ENCODE measurements at places on chromosomes 5 and 9.

GRCh38 chr9:16278326-16278999 lies 592.0 kb downstream of the BNC2 start:
- DNase-seq = no peak

DNA sequence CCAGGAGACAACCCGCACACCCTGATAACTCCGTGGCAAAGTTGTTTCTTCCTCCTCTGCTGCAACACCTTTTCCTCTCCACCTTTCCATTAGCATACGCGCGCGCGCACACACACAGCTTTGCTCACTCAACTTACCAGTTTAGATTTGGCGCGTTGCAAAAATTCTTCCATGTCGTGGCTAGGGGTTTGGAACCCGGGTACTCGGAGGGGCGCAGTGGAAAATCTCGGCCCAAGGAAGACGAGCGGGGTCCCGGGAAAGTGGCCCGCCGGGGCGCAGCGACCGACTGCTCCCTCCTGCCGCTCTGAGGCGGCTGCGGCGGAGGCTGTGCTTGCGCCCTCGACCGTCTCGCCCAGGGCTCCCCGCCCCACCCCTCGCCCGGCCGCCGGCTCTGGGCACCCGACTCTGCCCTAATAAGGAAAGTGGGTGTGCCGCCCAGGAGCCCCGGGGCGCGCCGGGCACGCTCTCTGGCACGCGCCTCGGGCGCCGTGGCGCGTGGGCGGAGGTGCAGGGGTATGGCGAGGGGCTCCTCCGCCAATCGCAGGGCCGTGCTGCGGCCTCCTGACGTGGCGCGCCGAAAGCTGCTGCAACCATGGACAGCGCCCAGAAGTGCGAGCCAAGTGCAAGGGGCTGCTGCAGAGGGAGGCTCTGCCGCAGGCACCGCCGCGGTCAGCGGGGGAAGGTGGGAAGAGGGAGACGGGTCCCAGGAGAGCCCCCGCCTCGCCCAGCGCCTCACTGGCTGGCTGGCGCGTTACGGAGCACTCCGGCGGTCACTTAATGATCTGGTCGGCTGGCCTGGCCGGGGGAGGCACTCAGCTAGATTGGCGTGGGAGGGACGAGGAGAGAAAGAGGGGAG lies at the start of gene PRUNE2:
Gene PRUNE2 (minus strand): TSS at position 324 of the 856 bp plus-strand sequence. CDS start 151 bp downstream, at position 173.
- DNase-seq = no peak

DNA sequence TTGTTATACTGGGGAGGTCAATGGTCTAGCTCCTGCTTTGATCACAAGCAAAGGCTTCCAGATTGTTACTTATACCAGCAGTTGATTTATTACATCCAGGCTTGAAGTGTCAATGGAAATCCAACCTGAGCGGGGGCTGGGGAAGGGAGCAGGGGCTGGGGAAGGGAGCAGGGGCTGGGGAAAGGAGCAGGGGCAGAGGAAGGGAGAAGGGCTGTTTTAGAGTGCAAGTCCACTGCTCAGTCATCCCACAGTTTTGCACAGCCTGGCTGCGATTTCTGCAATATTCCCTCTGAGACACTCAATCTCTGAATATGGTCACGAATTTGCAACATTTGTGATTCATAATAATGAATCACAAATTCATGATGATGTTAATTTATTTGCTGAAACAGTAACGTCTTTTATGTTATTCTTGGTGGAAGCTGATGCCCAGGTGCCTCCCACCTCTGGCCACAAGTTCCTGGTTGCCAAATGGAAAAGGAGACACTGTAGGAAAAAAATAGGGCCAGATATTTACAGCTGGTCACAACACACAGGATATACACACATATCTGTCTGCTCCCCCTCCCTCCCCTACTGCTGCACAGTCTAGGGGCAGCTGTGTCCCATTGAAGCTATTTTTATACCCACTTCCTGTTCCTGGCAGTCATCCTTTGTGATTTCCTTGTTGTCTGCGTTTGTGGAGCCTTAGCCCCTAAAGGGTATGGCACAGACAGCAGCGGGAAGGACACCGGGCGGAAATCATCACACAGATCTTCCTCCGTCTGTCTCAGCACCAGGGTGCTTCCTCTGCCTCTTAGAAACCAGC lies 325.1 kb downstream of the GADD45G start:
- no peak for DNase-seq

GRCh38 chr9:92206488-92206887 lies 87.0 kb downstream of the IARS1 start:
- DNase-seq = no peak

DNA sequence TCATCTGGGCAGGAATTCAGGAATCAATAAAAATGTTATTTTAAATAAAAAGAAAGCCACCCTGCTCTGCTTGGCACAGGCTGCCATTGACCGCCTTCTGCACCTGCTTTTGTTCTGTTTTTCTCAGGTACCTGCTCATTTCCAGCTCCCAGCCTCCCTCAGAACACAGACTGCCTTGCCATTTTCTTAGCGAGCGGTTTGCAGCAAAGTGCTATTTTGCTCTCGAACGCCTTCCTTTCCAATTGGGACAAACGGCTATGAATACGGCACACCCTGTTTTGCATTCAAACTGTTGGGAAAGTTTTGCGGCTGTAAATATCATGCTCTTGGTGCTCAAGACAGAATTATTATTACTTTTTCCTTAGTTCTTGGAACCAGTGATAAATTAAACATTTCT lies 25.1 kb upstream of the FCN1 start:
- no peak for DNase-seq

DNA sequence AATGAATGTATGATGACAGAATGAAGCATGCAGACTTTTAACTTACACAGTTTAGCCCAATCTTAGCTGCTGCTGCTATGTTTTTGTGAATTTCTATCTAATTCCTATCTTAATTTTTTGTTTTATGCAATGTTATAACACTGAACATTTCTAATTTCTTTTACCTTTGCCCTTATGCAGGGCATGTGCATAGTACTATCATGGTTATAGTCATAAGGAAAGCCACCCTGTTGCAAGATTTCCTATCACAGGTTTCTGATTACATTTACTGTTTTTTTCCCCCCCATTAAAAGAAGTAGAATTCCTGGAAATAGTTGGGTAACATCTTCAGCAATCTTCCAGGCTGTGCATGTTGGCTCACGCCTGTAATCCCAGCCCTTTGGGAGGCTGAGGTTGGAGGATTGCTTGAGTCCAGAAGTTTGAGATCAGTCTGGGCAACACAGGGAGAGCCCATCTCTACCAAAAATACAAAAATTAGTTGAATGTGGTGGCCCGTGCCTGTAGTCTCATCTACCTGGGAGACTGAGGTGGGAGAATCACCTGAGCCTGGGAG lies 164.4 kb downstream of the KDM4C start:
- no peak for DNase-seq

GRCh38 chr5:140251527-140251973 lies 51.4 kb downstream of the PFDN1 start:
- no peak for DNase-seq

DNA sequence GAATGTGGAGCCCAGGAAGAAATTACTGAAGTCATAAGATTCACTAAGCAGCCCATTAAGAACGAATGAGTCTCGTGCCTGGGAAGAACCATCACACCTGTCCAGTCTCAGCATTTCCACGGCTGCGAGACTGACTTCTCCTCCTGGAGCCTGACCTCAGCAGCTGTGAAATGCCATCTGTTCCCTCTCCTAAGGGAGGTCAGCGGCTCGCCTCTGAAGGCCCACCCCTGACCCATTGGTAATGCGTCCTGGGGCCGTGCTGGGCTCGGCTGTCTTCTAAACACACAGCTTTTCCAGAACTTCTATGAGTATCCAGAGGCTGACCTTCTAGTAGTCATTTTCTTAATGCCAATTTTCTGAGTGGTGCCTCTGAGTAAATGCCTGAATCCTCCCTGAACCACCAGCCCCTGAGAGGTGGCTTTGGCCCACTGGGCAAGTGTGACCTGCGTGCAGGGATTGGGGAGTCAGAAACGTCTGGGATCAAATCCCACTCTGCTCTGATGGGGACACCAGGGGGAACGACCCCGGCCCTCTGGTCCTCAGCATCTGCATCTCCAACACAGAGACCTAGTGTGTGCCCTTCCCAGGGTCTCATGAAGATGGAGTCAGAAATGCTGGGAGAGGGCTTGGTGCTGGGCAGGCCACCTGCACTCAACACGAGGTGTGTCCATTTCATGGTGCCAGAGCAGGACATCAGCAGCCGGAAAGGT lies 5.7 kb downstream of the SLC6A3 start:
- DNase-seq = no peak

- DNase-seq = no peak
Measured at GRCh38 chr5:35887321-35888100, 30.8 kb downstream of the IL7R start.

GRCh38 chr5:132898094-132898493 lies 24.6 kb downstream of the LEAP2 start:
- no peak for DNase-seq

DNA sequence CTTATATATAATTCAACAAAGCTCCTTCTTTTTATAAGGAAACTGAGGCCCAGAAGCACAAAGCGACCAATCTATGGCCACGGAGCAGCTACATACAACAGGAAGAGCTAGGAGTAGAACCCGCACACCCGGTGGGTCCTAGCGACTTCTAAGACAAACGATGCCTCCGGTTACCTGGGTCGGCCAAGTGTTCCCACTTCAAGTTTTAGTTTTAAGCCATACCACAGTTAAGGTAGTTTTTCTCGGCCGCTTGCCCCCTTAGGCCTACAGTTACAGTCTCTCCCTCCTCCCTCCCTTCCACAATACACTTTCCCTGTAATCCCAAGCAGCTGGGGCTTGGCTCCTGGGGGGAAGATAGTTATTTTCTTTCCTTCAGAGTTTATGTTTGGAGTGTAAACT lies 533 bp downstream of the SREK1IP1 start:
- DNase-seq = no peak

DNA sequence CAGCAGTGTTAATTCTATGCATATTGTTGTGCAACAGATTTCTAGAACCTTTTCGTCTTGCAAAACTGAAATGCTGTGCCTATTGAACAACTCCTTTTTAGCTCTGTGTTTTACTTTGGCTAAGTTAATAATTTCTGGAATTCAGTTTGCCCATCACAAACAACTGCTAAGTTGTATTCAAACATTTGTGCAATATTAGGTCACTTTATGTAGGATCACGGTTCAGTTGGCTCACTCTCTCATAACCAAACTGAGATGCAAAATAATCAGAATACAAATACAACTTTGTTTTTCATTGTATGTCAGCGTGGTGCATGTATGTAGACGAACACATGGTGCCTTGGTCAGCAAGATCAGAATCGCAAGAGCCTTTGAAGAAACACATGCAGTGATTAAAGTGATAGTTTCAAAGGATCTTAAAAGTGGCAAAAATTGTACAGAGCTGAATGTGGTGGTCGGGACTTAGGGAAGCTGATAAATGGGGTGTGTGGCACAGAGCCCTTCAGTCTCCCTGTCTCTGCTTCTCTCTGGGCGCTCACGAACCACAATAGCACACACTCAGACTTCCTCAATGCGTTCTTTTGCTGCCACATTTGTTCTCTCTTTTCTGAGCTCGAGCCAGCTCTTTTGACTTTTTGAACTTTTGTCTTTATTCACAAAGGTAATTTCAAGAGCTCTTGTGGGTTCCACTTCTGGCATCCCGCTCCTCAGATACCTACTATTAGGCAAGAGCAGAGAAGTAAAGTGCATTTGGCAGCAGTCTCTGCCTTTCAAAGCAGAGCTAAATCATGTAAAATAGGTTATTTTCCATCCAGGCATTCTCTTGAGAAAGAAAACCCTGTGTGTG lies 112.4 kb upstream of the CTSL start:
- DNase-seq = no peak

DNA sequence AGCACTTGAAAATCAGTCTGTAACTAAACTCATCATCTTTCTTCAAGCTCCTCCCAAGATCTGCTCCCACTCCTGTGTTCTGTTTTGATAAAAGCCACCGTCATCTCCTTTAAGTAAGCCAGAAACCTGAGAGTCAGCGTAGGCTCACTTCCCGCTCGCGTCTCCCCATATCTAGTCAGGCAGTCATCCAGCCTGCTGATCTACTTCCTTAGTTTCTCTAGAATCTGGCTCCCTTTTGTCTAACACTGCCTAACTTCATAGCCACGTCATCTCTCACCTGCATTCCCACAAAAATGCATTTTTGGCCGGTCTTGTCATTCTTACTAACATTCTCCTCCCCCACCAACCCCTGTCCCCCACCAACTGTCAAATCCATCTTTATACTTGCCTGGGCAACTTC lies 3.0 kb upstream of the TJP2 start:
- no peak for DNase-seq

- DNase-seq = no peak
Measured at GRCh38 chr5:125411071-125411743, 664.8 kb upstream of the ZNF608 start.

- no peak for DNase-seq
Measured at GRCh38 chr5:172446336-172447051, 7.8 kb downstream of the SH3PXD2B start.

- DNase-seq = no peak
Measured at GRCh38 chr5:168147568-168148360, 143.7 kb upstream of the WWC1 start.

GRCh38 chr9:112535301-112535700 lies 48.7 kb downstream of the KIAA1958 start:
- DNase-seq = no peak

- DNase-seq = no peak
Measured at GRCh38 chr5:119309326-119309725, 46.5 kb upstream of the TNFAIP8 start.

GRCh38 chr5:10354048-10354872 lies 765 bp downstream of the MARCHF6 start:
- DNase-seq = no peak

DNA sequence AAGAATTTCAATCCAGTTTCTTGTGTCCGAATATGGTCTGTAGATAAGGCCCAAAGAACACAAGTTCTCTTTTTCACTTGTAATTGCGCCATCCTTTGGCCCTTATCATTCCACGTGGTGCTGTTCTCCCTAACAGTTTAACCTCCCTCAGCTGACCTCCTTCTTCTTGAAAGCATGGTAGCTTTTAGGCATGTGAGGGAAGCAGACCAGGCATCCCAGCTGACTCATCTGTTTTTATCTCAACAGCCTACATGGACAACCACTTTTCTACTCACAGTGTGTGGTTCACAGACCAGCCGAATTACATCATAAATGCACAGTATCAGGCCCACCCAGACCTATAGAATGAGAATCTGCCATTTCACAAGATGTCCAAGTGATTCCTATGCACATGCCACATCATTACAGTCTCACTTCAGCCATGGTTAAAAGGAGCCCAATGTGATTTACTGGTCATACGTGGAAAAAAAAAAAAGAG lies 26.9 kb upstream of the PLIN2 start:
- no peak for DNase-seq

Data from cortex of kidney (tissue), 1 donor.